ENCODE measurements at places on chromosomes 12 and 14.

GRCh38 chr12:3243376-3244084 lies 166.4 kb downstream of the TSPAN9 start:
- no peak for DNase-seq
- no peak overlapping the region for H3K4me3 ChIP-seq
- H3K4me1 ChIP-seq = peaks cover 20% of the 10 kb centered on the region
- no peaks in the 10 kb centered on the region for H3K36me3 ChIP-seq

DNA sequence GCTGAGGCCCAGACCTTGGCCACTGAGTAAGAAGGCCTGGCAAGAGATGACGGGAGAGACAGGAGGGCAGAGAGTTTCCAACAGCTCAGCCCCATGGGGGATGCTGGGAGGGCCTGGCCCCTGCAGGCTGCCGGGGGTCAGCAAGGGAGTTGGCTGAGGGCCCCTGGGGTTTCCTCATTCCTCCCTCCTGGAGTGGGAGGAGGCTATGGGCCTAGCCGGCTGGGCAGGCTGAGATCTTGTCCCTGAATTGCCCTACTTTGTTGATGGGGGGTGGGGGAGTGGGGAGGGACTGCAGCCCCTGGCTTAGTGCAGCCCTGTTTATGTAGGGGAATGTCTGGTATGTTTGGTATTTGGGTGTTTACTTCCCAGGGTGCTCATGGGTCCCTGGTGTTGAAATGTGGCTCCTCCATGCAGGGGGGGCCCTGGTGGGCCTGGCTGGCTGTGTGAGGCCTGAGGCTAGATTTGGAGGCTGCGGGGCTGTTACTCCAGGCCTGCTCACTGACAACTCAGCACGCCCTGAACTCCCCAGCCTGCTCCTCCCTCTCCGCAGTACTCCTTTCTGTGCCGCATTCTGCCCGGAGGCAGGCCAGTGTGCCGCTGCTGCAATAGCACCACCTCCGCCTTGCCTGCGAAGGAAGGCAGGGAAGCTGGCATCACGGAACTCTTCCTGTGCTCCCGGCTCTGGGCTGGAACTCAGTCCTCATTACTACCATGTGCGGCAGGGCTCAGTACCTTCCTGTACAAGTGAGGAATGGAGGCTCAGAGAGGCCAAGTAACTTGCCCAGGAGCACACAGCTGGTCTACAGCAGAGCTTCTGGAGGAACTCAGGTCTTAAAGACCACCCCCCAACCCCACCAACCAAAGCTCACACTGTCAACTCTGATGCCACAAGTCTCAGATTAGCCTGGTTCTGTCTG lies 25.3 kb downstream of the JDP2 start:
- peaks cover 94% of the 10 kb centered on the region for H3K4me1 ChIP-seq
- H3K4me3 ChIP-seq = peak overlapping the region; percentile 8
- H3K27ac ChIP-seq = peak overlapping the region; percentile 70
- no peaks in the 10 kb centered on the region for H3K36me3 ChIP-seq

DNA sequence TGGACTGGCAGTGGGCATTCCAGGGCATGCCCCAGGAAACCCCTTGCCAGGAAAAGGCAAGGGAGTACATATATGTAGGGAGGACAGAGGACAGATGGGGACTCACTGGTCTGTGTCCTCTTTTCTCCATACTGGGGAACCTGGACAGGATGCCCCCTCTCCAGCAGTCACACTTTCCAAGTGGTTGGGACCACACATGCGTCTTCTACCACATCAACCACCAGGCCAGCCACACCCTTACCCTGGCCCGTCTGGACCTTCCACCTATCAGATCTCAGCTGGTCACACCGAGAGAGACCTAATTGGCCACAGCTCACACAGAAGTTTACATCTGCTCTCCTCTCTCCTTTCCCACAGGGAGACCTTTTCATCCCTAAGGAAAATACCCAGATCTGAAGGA lies 8.3 kb downstream of the ANKRD33 start:
- H3K27me3 ChIP-seq = no peaks in the 10 kb centered on the region
- H3K36me3 ChIP-seq = no peaks in the 10 kb centered on the region
- no peak overlapping the region for H3K27ac ChIP-seq
- DNase-seq = no peak
- no peak overlapping the region for H3K4me3 ChIP-seq

DNA sequence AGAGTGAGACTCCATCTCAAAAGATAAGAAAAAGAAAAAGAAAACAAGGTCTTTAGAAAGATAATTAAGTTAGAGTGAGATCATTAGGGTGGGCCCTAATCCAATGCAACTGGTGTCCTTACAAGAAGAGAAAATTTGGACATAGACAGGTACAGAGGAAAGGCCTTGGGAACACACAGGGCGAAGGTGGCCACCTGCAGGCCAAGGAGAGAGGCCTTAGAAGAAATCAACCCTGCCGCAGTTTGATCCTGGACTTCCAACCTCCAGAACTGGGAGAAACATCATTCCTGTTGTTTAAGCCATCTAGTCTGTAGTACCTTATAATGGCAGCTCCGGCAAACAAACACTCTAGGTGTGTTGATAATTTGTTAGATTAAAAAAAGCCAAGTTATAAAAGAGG lies 491.9 kb downstream of the MED13L start:
- no peaks in the 10 kb centered on the region for H3K4me1 ChIP-seq
- H3K27ac ChIP-seq = no peak overlapping the region
- DNase-seq = no peak
- no peak overlapping the region for H3K4me3 ChIP-seq

- H3K27me3 ChIP-seq = no peaks in the 10 kb centered on the region
- no peaks in the 10 kb centered on the region for H3K36me3 ChIP-seq
- no peak overlapping the region for H3K4me3 ChIP-seq
- no peak overlapping the region for H3K27ac ChIP-seq
Measured at GRCh38 chr12:120586206-120586605, 5.0 kb upstream of the POP5 start.

- H3K4me1 ChIP-seq = no peaks in the 10 kb centered on the region
- no peak overlapping the region for H3K27ac ChIP-seq
- no peak overlapping the region for H3K4me3 ChIP-seq
Measured at GRCh38 chr14:105862581-105863239, 336.3 kb downstream of the TMEM121 start.

DNA sequence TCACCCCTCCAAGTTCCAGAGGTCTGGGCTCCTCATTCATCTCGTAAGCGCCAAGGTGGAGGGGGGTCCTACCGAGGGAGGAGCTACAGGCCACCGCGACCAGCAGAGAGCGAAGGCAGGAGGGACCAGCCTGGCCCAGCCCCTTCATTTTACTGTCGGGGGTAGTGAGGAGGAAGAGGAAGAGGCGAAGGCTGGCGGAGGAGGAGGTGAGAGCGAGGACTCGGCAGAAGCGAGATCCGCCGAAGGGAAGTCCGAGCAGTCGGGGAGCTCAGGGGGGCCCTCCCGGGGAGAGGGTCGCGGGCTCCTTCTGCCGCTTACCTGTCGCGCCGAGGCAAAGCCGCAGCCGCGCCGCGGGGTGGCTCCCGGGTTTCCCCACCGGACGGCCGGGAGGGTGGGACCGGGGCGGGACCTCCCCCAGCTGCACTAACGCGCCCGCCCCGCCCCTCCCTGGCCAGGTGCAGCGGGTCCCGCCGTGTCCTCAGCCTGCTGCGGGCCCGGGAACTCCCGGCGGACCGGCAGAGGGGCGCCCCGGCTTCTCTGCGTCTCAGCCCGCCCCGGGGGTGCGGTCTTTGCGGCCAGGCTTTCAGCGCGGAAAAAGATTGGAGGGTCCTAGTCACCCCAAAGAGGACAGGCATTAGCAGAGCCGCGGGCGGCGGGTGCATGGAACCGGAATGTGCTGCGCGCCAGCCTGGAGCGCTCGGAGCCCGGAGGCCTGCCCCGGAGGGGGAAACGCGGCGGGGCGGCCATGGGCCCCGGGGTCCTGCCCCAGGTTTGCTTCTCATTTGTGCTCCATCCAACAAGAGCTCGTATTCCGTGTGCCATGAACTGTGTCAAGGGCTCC lies at the start of gene GALNT6:
GALNT6 (minus strand) TSS at position 124 of the 841 bp plus-strand sequence. CDS start 11,625 bp downstream, outside the sequence.
- peak within 1 kb of the TSS; percentile 40 for H3K27ac ChIP-seq
- peak within 1 kb of the TSS; percentile 46 for H3K4me3 ChIP-seq
- no peaks in the 10 kb centered on the region for H3K36me3 ChIP-seq

- no peaks in the 10 kb centered on the region for H3K27me3 ChIP-seq
- H3K4me1 ChIP-seq = no peaks in the 10 kb centered on the region
- H3K27ac ChIP-seq = no peak overlapping the region
- H3K36me3 ChIP-seq = no peaks in the 10 kb centered on the region
- no peak overlapping the region for H3K4me3 ChIP-seq
- no peak for DNase-seq
Measured at GRCh38 chr14:46940611-46941010, 289.0 kb upstream of the RPL10L start.

- no peak for DNase-seq
- H3K27ac ChIP-seq = no peak overlapping the region
- H3K27me3 ChIP-seq = no peaks in the 10 kb centered on the region
- H3K4me1 ChIP-seq = peaks cover 38% of the 10 kb centered on the region
Measured at GRCh38 chr12:110498984-110499706, 2.8 kb downstream of the VPS29 start.

DNA sequence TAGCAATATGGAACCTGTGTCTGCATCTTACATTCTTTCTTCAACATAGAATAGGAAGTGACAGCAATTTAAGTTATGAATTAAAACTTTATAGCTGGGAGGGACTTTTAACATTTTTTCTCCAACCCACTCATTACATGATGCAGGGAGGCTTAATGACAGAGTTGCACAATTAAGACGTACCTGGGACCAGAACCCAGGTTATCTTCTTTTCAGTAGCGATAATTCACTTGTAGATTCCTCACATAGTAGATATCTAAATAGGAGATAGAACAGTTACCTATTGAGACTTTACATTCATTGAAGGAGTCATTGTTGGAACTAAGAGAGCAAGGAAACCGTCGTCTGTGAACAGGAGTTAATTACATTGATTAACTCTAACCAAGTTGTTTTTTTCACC lies 5.1 kb downstream of the SRGAP1 start:
- no peak overlapping the region for H3K4me3 ChIP-seq
- peaks cover 13% of the 10 kb centered on the region for H3K4me1 ChIP-seq

GRCh38 chr14:100062590-100062989 lies 2.6 kb upstream of the EVL start:
- no peak for DNase-seq
- no peaks in the 10 kb centered on the region for H3K36me3 ChIP-seq
- no peak overlapping the region for H3K27ac ChIP-seq
- H3K27me3 ChIP-seq = no peaks in the 10 kb centered on the region
- no peak overlapping the region for H3K4me3 ChIP-seq
- H3K4me1 ChIP-seq = peaks cover 38% of the 10 kb centered on the region

- H3K4me3 ChIP-seq = no peak overlapping the region
- H3K36me3 ChIP-seq = no peaks in the 10 kb centered on the region
- no peaks in the 10 kb centered on the region for H3K4me1 ChIP-seq
- H3K27me3 ChIP-seq = no peaks in the 10 kb centered on the region
Measured at GRCh38 chr12:21001778-21002177, 129.2 kb upstream of the SLCO1B1 start.

Measured in vagina (tissue), 2 donors.